ENCODE measurements at places on chromosomes 6 and 20. TPM values are rescaled to one million over a fixed set of nuclear protein-coding genes. Genes with fewer than 3 reads are reported as not detected.

- DNase-seq, result no peak
These were observed 165.3 kb downstream of the ZMYND8 start for GRCh38 chr20:47191074-47191673.

DNA sequence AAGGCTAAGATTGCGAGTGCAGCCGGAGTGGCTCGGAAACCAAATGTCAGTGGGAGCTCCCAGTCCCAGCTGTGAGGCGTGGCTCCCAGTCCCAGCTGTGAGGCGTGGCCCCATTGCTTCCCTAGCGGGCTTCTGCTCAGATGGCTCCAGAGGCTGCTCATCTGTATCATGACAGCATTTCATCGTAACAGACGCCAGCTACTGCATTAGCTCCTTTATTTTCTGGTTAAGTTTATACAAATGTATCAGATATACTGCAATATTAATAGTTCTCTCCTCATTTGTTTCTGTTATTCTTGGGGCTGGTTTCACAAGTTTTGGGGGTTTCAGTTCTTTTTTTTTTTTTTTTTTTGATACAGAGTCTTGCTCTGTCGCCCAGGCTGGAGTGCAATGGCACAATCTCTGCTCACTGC lies 34.7 kb upstream of the TBXT start:
- no peak for DNase-seq

- DNase-seq, result no peak
These were observed 17.1 kb downstream of the SULF2 start for GRCh38 chr20:47768016-47768824.

- DNase-seq, result no peak
These were observed 360.1 kb downstream of the PLCB1 start for GRCh38 chr20:8492173-8492572.

DNA sequence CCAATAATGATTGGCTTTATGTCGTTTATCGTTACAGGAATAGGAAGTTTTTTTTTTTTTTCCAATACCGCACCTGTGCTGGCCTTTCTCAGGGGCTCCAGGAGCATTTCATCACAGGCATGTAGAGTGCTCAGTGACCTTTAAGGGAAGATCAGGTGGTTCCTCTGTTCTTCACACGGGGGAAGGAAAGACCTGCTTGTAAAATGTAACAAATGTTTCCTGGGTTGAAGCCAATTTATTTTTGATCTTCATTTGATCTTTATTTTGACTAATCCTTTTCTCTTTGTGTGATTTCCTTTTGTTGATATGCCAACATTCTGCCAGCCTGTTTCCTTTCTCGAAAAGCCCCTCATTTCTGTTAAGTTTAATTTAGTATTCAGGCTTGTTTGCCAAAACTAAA lies 61.9 kb upstream of the HBS1L start:
- DNase-seq, result no peak

DNA sequence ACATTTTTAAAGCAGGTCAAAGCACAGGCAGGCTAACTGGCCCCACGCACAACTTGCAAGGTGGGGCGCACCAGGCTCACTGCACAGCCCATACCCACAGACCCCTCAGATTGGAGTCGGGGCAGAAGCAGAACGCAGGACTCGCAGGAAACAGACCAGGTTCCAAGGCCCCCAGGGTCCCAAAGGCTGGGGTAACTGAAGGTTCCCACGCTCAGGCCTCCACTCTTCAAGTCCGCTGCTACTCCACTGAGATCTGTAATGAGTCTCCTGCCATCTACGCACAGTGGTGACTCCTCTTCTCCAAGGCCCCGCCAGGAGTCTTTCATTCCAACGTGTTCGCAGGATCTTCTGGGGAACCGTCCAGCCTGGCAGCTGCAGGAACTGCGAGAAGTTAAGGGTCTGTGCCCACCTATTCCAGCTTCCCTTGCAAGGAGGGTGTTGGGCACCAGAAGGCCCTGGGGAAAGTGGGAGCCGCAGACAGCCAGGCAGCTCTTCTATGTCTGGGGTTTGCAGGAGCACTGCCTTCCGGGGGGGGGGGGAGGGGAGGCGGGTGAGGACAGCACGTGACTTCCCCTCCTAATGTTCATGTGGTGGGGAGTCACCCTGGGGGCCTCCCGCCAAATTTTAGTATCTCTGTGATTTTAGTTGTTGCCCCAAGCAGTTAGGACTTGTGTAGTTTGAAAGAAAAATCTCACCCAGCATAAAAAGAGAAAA lies 2.0 kb upstream of the TAF4 start:
- no peak for DNase-seq

DNA sequence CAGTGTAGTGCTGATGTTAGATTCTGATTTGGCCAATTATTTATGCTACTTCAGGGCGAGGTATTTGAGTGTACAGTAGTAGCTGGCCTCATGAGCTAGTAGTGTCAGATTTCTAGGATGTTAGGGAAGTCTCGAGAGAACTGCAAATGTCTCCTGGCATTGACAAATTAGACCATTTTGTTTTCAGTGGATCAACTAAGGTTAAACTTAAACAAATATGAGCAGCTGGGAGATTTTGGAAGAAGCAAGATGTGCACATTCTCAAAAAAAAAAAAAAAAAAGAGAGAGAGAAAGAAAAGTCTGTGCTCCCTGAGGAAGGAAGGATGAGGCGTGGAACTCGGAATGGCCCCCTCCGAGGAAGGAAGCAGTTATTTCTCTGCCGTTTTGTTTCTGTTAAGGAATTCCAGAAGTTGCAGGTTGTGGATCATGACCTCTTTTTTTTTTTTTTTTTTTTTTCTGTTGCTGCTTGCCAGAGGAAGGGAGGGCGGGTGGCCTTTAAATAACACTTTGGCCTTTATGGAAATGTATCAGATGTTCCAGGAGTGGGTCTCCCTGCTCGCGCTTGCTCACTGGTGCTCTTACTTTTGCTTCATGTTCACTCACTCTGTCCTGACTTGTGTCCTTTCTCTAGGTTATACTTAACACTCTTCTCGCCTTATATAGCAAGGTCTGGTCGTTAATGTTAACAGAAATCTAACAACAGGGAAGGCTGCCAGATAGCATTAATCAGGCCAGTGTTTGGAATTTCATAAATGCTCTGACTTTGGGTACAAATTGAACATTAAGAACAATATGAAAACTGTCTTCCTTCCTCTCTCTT lies 124.4 kb downstream of the TCP11 start:
- DNase-seq, result no peak

The NOTCH4 gene
- 2.0 TPM for total RNA-seq

The GSTA2 gene
- not detected for total RNA-seq

Data from Panc1 (cell line).